Cerebellar cortex (tissue), 1 donor: ENCODE measurements at places on chromosomes 7 and 10.

- no peak for DNase-seq
These were observed 49.3 kb downstream of the HIP1 start for GRCh38 chr7:75689246-75690099.

- DNase-seq = no peak
These were observed 266.8 kb downstream of the SORCS1 start for GRCh38 chr10:106897719-106898118.

DNA sequence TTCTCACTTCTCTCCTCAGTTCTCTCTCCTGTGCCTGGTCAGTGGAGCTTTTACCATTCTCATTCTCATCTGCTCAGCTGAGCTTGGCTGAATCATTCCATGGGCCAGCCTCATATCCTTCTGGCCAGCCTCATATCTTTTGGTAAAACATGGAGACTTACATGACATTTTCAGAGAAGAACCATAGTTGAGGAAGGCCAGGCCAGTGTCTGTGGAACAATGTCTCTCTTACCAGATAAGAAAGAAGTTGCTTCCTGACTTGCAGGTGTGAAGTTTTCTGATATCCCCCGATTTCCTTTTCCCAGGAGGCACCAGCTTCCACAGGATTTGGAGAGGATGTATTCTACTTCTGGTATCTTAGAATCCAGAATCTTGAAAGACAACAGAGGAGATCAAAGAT, 24.7 kb downstream of the ST7 start:
- no peak for DNase-seq

GRCh38 chr7:30548845-30549244, 44.2 kb upstream of the GGCT start:
- DNase-seq = peak; percentile 91

GRCh38 chr7:69334701-69335100, 263.6 kb upstream of the AUTS2 start:
- DNase-seq = no peak

GRCh38 chr10:112966194-112966855, 16.3 kb downstream of the TCF7L2 start:
- DNase-seq = no peak

GRCh38 chr7:108311446-108312168, 144.6 kb downstream of the NRCAM start:
- DNase-seq = no peak

DNA sequence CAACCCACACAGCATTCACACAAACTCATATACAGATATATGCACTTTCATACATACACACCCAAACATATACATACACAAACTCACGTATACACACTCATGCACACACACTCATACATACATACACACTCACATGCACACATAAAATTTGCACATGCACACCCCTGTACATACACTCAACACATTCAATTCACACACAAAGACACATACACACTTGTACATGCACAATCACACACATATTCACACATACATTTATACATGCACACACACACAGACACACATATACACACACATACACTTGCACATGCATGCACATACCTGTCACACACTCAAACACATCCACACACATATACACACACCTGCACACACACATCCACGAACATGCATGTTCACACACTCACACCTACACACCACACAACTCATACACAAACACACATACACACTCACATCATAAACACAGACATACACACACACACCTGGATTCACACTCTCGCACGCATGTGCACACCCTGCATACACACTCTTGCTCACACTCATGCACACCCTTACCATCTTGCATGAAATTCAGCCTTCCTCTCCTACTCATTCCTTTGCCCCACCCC, 451.2 kb downstream of the GRID1 start:
- DNase-seq = no peak

- DNase-seq = no peak
These were observed 105.7 kb upstream of the SHH start for GRCh38 chr7:155917836-155918430.

DNA sequence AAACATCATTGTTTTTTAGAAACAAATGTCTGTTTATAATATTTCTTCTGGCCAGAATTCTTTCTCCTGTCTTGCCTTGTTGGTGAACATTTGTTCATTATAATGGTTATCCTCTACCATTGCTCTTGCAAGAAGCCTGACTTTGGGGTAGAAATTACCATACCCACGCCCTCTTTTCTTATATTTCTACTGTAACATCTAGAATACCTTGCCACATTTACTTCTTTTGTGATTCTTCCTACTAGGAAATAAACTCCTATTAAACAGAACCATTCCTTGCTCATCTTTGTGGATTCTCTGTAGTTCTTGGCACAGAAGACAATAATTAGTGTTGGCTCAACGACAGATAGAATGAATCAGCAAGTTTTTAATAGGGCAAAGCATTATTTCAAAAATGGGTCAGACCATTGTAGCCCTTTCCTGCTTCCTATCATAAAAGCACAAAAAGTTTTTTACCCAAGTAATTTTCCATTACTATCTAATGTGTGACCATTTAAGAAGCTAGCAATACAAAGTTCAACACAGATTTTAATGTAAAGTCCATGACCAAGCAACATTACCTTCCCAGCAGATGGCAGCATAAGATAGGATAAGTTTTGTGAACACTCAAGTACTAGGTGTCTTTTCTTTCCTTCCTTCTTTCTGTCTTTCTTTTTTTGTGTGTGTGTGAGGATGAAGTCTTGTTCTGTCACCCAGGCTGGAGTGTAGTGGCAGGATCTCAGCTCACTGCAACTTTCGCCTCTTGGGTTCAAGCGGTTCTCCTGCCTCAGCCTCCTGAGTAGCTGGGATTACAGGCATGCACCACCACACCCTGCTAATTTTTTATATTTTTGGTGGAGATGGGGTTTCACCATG, 270.4 kb downstream of the HGF start:
- DNase-seq = peak; percentile 73

GRCh38 chr7:16741676-16742075, 11.9 kb upstream of the TSPAN13 start:
- no peak for DNase-seq

- no peak for DNase-seq
These were observed 91.2 kb downstream of the NHLRC2 start for GRCh38 chr10:113945687-113946085.

DNA sequence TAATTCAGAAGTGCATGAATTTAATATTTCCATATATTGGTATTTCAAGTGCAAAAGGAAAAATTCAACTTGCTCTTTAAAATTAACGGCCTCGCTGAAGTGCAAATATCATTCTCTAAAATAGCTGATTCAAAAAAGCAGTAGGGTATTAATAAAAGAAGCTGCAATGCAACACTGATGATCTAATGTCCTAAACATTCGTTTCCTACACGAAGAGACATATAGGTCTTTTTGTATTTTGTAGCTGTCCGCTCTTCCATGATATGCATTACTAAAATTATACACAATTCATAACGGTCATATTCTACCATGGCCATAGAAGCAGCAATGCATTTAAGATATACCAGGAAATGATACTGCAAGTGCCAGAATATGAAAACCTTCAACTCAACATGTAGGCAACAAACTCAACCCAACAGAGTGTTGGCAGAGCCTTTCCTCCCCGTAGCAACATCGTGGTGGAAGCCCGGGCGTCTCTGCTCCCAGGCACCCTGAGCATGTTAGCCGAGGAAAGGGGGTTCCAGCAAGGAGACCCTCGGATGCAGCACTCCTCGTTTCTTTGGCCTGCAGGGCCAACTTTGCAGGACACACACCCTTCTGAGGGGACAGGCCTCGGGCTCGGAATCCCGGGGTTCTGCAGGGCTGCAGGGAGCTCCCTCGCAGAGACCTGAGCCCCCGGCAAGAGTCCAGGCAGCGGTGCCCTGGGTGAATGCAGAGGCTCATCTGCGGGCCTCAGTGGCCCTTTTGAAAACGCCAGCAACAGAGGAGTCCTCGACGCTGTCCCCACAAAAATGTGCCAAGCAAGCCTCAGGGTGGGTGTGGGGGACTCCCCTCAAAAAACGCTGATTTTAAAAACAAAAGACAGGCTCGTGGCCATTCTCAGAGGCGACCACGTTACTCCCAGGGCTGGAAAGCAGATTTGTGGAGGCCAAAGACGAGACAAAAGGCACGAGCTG, 1.6 kb downstream of the FAM171A1 start:
- DNase-seq = peak; percentile 52

DNA sequence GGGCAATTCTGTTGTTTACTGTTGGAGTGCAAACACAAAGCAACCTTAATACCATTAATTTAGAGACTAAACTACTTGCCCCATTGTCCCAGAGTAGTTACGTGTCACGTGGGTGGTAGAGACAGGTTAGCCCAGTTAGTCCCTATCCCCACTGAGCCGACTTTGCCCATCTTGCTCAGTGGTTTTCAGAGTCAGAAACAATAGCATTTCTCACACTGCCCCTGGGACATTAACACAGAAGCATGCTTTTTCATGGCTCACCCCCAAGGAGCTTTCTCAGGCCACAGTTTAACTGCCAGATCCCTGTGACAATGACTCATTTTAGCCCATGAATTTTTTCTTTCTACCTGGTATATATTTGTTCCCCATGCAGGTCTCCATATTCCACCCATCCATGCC, 271.0 kb downstream of the POU6F2 start:
- no peak for DNase-seq

DNA sequence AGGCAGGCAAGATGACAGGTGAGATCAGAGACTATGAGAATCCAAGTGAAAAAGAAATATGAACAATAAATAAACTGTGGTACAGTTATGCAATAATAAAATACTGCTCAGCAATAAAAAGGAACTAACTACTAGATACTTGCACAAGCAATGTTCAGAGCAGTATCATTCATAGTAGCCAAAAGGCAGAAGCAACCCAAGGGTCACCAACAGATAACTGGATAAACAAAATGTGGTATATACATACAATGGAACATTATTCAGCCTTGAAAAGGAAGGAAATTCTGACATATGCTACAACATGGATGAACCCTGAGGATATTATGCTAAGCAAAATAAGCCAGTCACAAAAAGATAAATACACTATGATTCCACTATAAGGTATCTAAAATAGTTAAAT, 76.9 kb upstream of the KCNIP2 start:
- no peak for DNase-seq

- no peak for DNase-seq
These were observed 33.6 kb downstream of the AOAH start for GRCh38 chr7:36690514-36691187.

DNA sequence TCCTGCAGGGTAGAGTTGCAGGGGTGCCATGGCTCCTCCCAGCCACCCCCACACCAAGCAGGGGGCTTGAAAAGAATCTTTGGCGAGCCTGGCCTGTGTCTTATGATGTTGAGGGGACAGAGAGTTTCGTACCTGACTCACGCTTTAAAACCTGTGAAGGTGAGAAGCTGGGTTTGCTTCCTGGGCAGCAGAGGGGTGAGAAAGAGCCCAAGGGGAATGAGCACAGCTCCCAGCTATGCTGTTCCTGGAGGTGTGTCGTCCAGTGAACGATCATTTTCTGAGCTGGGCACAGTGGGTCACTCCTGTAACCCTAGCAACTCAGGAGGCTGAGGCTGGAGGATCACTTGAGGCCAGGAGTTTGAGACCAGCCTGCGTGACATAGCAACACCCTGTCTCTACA, 13.5 kb upstream of the ADRB1 start:
- DNase-seq = no peak

DNA sequence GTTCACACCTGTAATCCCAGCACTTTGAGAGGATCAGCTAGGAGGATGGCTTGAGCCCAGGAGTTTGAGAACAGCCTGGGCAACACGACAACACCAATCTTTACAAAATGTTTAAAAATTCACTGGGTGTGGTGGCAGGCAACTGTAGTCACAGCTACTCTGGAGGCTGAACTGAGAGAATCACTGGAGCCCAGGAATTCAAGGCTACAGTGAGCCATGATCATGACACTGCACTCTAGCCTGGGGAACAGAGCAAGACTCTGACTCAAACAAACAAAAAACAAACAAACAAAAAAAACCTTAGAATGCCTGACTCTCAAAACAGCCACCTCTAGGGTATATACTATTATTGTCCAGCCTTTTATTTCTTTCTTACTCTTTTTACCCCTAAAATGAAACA, 56.5 kb upstream of the PAPSS2 start:
- no peak for DNase-seq

GRCh38 chr7:28418311-28418710, 6.0 kb downstream of the CREB5 start:
- DNase-seq = peak; percentile 14

- no peak for DNase-seq
These were observed 51.1 kb downstream of the KCTD7 start for GRCh38 chr7:66679633-66680244.

DNA sequence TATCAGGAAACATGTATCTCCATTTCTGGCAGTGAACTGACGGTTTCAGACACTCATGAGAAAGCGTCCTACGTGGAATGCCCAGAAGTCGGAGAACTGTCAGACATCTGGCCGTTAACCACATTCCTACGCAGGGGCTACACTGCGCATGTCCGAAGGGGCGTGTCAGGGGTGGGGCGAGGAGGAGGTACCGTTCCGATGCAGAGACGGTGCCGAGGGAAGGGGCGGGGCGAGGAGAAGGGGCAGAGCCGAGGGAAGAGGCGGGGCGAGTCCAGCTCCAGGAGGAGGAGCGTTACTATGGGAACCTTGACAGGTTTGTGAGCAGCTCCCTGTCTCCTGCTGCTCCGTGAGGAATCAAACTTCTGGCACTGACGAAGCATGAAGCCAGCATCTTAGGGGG, 366.9 kb upstream of the NUPR2 start:
- DNase-seq = no peak

DNA sequence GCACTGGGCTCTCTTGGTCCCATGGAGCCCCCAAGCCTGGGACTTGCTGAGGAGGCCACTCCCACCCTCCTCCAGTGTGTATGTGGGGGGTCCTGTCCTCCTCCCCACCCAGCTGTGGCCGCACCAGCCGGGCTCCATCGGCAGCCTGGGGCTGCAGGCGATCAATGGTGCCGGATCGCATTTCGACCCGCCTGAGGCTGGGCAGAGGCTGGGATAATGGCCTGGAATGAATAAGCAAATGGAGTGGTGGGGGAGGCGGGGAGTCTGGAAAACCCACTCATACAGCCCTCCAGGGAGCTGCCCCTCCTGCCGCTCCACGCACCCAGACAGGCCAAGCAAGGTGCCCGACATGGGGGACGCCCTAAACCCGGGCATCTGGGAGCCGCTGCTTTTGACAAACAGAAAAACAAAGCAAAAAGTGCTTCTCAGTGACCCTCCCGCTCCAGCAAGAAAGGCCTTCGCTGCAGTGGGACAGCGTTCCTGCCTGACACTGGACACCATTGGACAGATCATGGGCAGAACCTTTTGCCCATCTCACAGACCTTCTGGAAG, 160.5 kb downstream of the NRF1 start:
- DNase-seq = no peak

DNA sequence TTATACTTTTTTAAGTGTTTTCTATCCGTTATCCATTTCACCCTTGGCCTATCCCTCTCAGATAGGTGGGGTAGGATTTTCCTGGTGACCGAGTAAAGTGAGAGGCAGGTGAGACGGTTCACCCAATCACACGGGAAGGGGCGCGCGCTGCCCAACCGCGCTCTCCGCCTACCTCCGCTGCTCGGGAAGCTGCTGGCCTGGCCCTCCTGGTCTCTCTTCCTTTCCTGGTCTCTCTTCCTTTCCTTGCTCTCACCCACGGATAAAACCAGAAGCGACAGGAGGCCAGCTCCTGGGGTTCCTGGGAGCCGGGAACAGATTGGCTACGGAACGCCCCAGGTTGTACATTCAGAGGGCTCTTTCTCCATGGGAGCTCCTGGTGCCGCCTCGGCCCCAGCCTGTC, 14.3 kb upstream of the ZNF212 start:
- no peak for DNase-seq
